Stimulated activated CD8-positive, alpha-beta memory T cell treated with anti-CD3 and anti-CD28 coated beads, Interleukin-7, amount 100 ng/mL, for 1 hour (primary cell): ENCODE measurements at places on chromosomes 2 and 18.

- DNase-seq, result no peak
Observed at GRCh38 chr18:51235009-51235789, 37.7 kb upstream of the MEX3C start.

DNA sequence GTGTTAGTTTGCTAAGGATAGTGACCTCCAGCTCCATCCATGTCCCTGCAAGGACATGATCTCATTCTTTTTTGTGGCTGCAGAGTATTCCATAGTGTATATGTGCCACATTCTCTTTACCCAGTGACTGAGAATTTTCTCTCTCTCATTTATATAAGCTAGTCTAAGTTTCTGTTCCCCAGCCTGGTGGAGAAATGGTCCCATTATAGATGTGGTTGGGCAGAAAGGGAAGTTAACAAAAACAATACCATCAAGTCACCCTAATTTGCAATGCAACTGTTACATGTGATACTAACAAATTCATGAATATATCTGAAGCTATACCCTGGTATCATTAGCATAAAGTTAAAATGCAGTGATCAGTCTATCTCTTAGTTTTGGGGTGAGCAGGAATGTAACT is 54.0 kb downstream of the DNER start:
- no peak for DNase-seq

DNA sequence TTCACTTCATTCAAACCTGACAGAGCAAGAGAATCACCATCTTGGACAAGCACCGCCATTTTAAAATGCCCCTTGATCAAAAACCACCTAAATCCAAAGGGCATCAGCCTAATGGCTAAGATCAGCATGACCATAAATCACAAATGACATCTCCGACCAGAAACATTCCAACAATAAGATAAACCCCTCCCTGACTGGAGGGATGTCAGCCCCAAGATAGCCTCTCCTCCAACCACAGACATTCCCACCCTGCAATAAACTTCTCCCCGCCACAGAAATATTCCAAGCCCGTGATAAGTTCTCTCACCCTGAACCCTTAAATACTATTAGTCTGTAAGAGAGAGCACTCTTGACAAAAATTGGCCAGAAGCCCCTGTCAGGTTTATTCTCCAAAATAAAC is 21.6 kb upstream of the LYPD1 start:
- DNase-seq, result no peak

DNA sequence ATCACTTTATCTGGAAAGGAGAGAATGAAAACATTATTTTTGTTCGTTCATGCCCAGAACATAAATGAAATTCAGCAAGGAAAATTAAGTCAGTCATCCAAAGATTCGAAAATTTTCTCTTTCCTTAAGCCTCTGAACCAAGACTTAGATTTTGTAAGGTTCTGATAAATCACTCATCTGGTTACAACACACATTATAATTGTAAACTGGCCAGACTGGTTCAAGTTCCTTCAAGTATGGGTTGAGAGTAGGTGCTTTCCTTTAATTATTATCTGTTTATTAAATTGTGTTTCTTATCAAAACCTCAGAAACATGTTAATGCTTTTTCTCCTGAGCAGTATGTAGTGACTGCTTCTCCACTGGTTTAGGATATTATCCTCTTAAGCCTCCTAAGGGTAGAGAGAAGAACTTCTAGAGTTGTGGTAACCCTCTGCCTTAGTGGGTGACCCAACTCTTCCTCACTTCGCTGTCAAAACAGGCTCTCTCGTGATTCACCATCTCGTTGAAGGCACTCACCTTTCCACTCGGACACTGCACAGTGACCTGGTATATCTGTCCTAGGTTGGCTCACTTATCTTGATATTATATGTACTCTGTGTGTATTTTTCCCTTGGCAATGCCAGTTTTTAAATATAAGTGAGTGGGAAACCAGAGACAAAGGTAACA is 325.9 kb downstream of the PAX3 start:
- DNase-seq, result no peak

- DNase-seq, result no peak
Observed at GRCh38 chr2:160417745-160418397, 75.7 kb downstream of the RBMS1 start.

- no peak for DNase-seq
Observed at GRCh38 chr2:122191331-122191730, 435.9 kb downstream of the TSN start.
